ENCODE measurements at places on chromosomes 12 and 14.

GRCh38 chr12:119661882-119662281, 6.1 kb upstream of the PRKAB1 start:
- DNase-seq = no peak

- DNase-seq = no peak
These were observed 4.0 kb downstream of the P2RX2 start for GRCh38 chr12:132622437-132623071.

GRCh38 chr14:75773046-75773445, 112.0 kb downstream of the TTLL5 start:
- DNase-seq = no peak

DNA sequence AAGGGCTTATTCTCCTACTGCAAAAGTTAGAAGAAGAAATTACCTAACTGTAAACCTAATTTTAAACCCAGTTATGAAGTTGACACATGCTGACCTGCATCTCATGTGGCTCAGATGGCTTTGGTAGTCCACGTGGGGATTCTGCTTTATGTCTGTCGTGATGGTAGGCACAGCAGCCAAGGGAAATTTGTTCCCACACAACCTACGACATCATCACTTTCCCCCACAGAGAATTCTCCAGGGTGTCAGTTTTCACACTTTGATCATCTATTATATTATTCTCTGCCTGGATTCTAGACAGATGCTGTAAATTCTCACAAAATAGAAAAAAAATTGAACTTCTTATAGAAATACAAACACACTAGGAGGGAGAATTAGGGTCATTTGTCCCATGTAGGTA, 70.6 kb downstream of the PTHLH start:
- DNase-seq = no peak

- no peak for DNase-seq
These were observed 1.8 kb upstream of the TMEM19 start for GRCh38 chr12:71684081-71684480.

- DNase-seq = no peak
These were observed 4.6 kb downstream of the MARCHF9 start for GRCh38 chr12:57759360-57759980.

DNA sequence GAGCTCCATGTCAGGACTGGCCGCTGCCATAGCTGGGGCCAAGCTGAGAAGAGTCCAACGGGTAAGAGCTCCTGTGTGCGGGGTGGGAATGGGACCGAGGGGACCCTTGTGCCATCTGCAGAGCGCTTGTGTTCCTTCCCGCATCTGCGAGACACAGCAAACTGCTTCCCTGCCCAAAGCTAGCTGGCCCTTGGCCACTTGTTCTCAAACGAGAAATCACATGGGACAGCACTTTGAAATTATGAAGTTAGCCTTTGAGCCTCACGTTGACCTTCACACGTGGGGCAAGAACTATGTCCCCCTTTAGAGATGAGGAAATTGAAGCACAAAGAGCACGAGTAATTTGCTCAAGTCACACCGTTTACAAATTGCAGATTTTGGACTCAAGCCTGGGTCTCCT, 30.8 kb downstream of the DEGS2 start:
- DNase-seq = no peak

GRCh38 chr12:9897535-9897934, 16.2 kb downstream of the KLRF2 start:
- no peak for DNase-seq

- no peak for DNase-seq
These were observed 884 bp upstream of the AMN1 start for GRCh38 chr12:31729705-31730104.

GRCh38 chr14:87000081-87000480, 992.9 kb downstream of the GALC start:
- no peak for DNase-seq

GRCh38 chr14:67442139-67442906, 30.4 kb upstream of the PLEK2 start:
- no peak for DNase-seq

- no peak for DNase-seq
These were observed 949.9 kb downstream of the LRFN5 start for GRCh38 chr14:42556551-42556950.

DNA sequence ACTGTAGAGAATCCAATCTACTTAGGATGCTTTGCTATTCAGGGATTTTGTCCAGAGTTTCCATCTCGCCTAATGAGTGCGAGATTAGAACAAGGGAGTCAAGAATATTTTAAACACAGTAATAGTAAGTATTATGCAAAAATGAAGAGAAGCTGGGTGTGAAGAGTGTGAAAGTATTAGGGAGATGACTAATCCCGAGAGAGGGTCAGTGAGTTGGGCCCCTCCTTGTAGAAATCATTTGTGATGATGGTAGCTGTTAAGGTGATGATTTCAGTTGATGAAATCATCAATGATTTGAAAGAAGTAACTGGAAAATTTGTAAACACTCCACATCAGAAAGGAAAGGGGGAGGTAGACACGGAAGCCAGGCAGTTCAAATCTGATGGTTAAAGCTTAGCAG, 478.9 kb upstream of the MGAT4C start:
- DNase-seq = no peak

DNA sequence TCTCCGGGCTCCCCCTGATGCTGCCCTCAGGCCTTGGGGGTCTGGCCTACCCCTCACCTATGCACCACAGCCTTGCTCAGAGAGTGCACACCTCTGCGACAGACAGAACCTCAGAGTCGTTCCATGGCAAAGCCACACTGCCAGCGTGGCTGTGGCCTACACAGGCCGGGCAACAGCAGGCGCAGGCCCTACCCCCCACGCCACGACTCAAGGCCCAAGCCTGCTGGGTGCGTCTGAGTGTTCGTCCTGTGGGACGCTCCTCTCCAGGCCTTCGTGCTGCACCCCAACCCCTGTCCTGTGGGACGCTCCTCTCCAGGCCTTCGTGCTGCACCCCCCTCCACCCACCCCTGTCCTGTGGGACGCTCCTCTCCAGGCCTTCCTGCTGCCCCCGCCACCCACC, 54.2 kb downstream of the LRCOL1 start:
- no peak for DNase-seq

DNA sequence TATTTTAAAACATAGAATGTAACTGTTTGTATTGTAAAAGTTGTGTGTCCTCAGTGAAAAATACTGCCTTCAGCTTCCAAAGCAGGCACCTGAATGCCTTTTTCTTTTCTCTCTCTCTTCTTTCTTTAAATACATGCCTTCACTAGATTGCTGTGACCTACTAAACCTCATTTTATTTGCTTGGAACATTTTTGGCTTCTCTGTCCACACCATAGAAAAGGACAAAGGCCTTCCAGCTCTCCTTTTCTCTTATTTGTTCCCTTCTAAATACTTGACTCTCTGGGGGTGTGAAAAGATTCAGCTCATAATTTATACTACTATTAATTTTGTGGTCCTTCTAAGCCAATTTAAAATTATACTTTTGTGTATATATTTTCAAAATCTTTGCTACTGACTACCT, 38.4 kb downstream of the PPM1A start:
- DNase-seq = no peak

GRCh38 chr12:116592731-116593130, 33.5 kb downstream of the MAP1LC3B2 start:
- no peak for DNase-seq

DNA sequence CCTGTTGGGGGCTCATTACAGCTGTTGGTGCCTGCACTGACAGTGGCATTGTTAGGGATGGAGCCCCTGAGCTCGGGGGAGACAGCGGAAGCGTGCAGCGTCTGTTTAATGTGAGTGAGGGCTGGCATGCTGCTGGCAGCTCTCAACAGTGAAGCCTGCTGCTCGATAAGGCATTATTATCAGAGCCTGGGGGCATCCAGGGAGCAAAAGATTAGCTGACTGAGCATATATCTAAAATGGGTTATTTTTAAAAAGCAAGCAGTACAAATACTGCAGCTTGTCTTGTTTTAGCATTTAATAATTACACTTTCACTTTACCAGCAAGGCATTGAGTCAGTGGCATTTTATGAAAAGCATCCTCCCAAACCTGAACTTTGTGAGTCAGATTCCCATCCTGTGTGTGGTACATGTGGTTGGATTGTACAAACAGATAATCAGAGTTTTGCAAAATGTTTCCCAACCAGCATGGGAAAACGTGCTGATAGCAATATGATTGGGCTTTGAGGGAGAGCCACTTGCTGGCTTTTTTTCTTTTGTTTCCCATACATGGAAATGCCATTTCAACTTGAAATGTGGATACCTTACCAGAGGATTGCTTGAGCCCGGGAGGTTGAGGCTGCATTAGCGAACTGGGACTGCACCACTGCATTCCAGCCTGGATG, 150.8 kb downstream of the PRKCH start:
- DNase-seq = no peak

GRCh38 chr12:12086973-12087692, 16.4 kb downstream of the BCL2L14 start:
- no peak for DNase-seq

DNA sequence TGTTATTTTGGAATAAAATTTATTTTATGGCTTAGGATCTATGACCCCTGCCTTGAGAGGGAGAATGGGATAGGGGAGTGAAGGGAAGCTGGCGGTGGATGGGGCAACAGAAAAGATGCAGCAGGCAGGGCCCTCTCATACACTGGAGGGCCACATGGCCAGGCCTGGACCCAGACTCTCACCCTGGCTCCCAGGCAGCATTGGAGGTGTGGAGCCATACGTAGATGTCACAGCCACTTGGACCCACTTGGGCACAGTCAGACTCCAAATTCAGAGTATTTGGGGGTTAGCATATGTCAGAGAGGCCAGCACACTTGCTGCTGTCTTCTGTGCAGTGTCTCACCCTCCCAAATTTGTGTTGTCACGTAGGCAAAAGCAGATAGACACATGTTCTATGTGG, 6.5 kb downstream of the NAB2 start:
- no peak for DNase-seq

- no peak for DNase-seq
These were observed at the start of gene LGALS3 for GRCh38 chr14:55129086-55129427. TSS of gene LGALS3 (plus strand) at chr14:55129252. CDS start at chr14:55137374, 8,122 bp downstream.
